ENCODE measurements at places on chromosomes 12 and 14.
A peak's percentile ranks its signal among the peaks of the same experiment; 100 is the strongest.

- DNase-seq = peak; percentile 28
Measured at GRCh38 chr12:11877869-11878780, 192.6 kb upstream of the BCL2L14 start.

GRCh38 chr12:40312982-40313576 lies 88.3 kb downstream of the LRRK2 start:
- no peak for DNase-seq

GRCh38 chr14:56131865-56132833 lies 13.9 kb downstream of the PELI2 start:
- no peak for DNase-seq

DNA sequence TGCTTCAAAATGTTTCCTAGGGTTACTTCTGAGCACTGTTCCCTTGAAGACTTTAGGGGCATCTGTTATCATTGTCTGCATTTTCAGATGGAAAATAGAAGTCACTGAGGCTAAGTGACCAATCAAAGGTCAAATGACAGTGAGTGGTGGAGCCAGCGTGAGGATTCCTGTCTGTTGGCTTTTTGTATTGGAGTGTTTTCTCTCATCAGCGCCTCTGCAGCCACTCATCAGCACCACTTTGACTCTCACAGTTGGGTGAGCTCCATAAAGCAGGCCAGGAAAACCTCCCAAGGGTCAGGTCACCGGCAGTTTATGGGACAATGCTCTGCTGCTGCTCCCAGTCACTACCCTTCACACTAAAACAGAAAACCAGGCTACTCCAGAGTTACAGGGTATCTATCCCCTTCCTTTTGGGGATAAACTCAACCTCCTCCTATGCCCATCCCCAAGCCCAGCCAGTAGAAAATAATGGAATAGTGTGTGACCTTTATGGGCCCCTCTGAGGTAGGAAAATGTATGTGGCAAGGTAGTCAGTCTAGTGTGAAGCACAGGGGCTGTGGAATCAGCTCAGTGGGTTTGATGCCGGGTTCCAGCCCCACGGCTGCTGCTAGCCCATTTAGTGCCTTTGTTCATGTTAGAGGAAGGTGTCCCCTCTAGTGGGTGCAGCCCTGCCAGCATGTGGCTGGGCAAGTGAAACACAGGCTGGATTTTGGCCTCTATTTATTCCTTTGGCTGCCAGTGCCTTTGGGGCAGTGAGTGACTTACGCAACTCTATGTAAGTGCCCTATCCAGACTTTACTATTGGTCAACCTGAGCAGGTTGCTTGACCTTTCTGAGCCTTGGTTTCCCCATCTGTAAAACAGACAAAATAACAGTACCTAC lies 133.8 kb upstream of the CPM start:
- DNase-seq = no peak

DNA sequence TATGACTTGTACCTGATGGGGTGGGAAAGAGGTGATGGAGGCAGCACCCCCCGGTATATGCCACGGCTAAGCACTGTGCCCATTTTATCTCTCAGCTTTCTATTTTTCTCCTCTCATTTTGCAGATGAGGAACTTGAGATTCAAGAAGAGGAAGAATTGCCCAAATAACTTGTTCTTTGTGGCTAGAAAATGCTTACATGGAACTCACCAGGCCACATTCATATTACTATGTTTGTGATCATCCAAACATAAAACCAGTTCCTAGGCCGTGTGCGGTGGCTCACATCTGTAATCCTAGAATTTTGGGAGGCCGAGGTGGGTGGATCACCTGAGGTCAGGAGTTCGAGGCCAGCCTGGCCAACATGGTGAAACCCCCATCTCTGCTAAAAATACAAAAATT lies 14.5 kb upstream of the PSMD9 start:
- no peak for DNase-seq

DNA sequence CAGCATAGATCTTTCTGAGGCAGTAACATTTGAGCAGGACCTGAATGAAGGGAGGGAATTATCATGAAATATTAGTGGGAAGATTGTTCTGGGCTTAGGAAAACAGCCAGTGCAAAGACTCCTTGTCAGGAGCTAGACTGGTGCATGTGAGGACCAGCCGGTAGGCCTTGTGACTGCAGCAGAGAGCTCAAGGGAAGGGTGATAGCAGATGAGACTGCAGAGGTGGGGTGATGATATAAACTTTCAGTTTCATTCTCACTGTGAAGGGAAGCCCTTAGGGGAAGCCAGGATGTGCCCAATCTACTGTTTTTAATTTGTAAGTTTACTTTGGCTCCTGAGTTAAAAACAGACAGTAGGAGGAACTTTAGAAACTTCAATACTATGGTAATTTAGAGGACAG lies 12.4 kb downstream of the IL22 start:
- no peak for DNase-seq

DNA sequence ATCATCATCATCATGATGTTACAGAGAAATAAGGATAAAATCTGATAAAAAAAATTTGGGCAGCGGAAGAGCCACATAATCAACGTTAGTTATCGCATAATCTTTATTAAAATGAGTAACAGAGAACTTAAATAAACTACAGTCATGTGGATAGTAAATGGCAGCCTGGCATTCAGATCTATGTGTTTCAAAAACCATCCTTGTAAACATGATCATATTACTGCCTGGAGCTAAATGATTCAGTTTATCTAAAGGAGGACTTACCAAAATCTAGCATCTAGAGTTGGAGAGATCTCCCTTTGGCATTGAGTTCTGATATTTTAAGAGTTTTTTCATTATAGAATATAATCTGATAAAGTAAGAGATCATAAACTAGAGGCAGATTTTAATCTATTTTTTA lies 200.1 kb upstream of the MGAT4C start:
- DNase-seq = no peak

Data from BJ (cell line).